ENCODE measurements at places on chromosomes 7 and 10.
A peak's percentile ranks its signal among the peaks of the same experiment; 100 is the strongest.

DNA sequence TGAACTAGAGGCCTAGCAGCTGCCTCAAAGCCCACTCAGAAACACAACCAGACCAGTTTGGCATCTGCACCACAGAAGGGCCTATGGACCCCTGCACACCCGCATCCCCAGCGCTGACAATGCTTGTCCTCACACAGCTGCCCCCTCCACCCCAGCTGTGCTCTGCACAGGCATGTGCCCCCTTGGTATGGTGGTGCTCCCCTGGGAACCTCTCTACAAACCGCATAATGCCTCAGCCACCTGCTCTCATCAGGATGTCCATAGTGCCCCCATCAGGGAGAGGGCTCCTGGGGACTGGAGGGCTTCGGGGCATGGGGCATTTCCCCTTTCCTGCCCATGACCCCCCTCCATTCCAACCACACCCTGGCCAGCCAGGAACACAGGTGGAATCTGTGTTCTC lies 347.5 kb downstream of the GRID1 start:
- no peak for DNase-seq

- DNase-seq, result no peak
Observed at GRCh38 chr10:71806704-71807556, 33.6 kb upstream of the VSIR start.

DNA sequence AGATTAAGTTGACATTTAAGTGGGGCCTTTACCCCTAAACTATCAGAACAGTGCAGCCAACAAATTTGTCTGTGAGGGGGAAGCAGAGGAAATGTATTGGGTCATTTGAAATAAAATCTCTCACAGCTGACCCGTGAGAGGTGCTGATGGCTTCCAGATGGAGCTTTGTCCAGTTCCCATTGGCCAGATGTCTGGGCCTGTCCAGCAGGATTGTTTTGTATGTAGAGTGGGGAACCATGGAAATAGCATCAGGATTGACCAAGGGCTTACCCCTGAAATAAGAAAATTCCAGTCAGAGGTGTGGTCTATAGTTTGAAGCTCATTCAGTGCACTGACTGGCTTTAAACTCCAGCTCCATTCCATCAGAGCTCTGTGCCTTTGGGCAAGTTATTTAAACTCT lies 50.6 kb downstream of the INHBA start:
- DNase-seq, result no peak

- no peak for DNase-seq
Observed at GRCh38 chr10:117775526-117775925, 233.0 kb downstream of the EMX2 start.

GRCh38 chr10:86979296-86979818 lies 11.1 kb downstream of the ADIRF start:
- no peak for DNase-seq

- DNase-seq, result no peak
Observed at GRCh38 chr10:101959346-101959916, 96.5 kb downstream of the ARMH3 start.

- DNase-seq, result no peak
Observed at GRCh38 chr7:137846549-137846826, 286 bp downstream of the DGKI start.

- no peak for DNase-seq
Observed at GRCh38 chr10:67839951-67840350, 2.0 kb upstream of the DNAJC12 start.

GRCh38 chr10:103458720-103459119 lies at the start of gene CALHM1:
Gene CALHM1 (minus strand): TSS chr10:103458900. CDS start chr10:103458751, 149 bp downstream.
- DNase-seq, result no peak

- no peak for DNase-seq
Observed at GRCh38 chr7:65239707-65240352, 133.8 kb upstream of the ZNF92 start.

GRCh38 chr10:115772606-115773005 lies 500.4 kb downstream of the GFRA1 start:
- no peak for DNase-seq

DNA sequence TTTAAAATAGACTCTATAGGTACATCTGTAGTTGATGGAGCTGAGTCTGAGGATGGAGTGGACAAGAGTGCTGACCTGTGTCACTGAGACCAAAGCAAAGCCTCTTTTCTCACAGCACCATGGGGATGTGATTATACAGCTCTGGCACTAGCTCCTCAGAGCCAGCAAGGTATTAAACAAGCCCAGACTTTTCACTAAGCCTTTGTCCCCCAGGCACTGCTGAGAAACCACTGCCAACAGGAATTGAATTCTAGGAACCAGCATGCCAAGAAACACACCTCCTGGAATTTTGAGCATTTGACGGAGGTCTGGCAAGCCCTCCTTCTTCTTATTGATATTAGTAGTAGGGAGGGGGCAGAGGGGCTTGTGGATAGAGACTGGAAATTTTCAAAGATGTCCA lies 147.0 kb downstream of the C1GALT1 start:
- no peak for DNase-seq

DNA sequence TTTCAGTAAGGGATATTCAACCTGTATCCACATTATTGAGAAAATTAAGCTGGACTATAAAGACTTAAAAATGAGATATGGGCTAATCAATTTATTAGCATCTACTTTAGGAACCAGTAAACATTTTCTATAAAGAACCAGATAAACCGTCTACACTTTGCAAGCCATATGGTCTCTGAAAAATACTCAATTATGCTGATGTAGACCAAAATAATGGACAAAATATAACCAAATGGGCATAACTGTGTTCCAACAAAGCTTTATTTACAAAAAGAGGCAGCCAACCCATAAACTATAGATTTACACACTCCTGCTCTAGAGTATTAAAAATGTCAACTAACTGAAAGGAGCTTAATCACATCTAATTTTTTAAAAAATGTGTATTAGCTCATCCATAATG lies 42.3 kb downstream of the TNPO3 start:
- no peak for DNase-seq

DNA sequence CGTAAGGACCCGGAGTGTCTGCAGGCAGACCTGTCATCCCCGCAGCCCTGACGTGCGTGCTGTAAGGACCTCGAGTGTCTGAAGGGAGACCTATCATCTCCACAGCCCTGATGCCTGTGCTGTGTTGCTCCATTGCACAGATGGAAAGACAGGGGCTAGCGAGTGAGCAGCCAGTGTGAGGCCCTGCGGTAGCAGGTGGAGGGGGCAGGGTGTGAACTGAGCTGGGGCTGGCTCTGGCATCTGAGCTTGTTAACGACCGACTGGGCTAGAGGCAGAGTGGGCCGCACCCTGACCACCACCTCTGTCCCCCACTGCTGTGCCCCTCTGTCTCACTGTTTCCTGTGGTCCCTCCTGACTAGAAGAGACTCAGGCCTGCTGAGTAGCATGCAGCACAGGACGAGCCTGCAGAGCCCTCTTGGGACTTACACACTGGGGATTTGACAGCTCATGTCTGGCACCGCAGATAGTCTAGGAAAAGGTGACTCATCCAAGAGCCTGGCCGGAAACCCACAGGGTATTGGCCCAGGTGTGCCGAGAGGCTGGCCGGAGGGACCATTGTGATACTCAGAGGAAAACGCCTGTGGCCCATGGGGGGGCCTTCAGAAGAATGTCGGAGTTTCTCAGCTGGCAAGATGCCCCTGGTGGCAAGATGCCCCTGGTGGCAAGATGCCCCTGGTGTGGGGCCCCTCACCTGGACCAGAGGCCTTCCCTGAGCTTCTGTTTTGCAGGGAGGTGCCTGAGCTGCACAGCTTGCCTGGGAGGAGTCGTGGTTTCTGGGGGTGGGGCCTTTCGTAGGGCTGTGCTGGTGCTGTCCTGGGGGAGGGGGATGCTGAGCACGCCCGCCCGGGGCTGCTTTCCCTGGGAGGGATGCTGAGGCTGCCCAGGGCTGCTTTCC lies 34.3 kb downstream of the INPP5A start:
- no peak for DNase-seq

GRCh38 chr7:82617156-82617555 lies 173.6 kb upstream of the CACNA2D1 start:
- DNase-seq, result no peak

GRCh38 chr10:126387041-126387921 lies 996 bp downstream of the ADAM12 start:
- DNase-seq, result peak; percentile 9

DNA sequence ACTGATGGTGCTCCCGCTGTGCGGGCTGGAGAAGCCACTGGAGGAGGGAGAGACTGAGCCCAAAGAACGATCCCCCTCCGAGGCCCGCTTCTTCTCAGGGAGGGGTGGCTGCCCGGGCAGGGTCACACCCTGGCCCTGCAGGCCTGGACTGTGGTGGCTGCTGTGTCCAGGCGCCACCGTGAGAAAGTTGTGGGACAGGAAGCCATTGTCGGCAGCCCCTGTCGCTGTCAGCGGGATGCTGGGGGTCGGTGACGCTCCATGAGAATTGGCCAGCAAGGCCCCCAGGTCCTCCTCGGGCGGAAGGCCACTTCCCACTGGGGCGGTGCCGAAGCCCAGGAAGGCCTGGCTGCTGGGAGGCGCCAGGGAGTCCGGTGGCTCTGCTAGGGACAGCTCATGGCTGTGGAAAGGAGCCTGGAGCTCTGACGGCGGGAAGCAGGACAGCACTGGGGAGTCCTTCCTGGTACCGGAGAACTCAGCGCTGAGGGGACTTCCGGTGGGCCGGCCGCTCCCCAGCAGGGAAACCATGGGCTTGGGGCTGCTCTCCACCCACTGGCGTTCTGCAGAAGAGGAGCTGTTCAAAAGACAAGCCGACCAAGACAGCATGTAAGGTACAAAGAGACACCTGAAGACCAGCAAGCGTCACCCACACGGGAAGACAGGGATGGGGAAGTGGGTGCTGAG lies 278.8 kb downstream of the TNS3 start:
- DNase-seq, result no peak

DNA sequence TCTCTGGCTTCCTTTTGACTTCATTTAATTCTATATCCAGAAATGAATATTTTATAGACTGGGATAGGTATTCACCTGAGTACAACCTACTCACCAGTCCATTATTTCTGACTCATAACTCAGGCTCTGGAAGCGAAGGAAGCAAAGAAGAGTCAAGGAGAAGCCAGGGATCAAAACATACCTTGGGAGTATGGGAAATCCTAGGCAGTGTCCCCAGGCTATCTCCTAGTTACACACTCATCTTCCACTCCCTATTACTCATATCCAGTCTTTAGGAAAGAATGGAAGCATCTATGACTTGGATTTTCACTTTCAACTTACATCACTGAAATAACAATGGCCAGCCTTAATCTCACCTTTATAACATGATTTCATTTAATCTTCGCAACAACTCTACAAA lies 40.9 kb upstream of the ELAPOR2 start:
- no peak for DNase-seq

- no peak for DNase-seq
Observed at GRCh38 chr7:128214463-128214862, 26.6 kb upstream of the LEP start.

GRCh38 chr7:36723951-36724664 lies at the start of gene AOAH:
Gene AOAH (minus strand): TSS chr7:36724494. CDS start chr7:36724148, 346 bp downstream.
- DNase-seq, result peak; percentile 33

GRCh38 chr7:14691597-14692203 lies 210.9 kb downstream of the DGKB start:
- peak; percentile 9 for DNase-seq

- DNase-seq, result peak; percentile 66
Observed at GRCh38 chr7:92641921-92642511, 51.8 kb upstream of the FAM133B start.

DNA sequence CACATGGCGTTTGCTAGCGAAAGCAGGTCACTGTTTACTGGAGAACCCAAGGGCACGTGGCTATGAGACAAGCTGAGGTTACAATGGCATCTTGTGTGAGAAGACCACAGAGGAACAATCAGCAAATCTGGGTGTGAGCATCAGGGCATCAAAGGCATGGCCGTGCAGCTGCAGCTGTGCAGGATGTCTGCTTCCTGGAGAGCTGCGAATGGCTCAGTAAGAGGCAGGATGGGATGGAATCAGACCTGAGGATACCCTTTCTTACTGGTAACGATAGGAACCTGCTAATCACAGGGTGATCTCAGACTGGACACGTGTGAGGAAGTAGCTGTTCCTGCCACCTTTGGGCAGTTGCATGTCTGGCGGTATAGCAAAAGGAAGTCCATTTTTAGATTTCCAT lies 119.5 kb downstream of the RNF216 start:
- DNase-seq, result no peak

- no peak for DNase-seq
Observed at GRCh38 chr10:123993534-123994416, 99.6 kb downstream of the CHST15 start.

DNA sequence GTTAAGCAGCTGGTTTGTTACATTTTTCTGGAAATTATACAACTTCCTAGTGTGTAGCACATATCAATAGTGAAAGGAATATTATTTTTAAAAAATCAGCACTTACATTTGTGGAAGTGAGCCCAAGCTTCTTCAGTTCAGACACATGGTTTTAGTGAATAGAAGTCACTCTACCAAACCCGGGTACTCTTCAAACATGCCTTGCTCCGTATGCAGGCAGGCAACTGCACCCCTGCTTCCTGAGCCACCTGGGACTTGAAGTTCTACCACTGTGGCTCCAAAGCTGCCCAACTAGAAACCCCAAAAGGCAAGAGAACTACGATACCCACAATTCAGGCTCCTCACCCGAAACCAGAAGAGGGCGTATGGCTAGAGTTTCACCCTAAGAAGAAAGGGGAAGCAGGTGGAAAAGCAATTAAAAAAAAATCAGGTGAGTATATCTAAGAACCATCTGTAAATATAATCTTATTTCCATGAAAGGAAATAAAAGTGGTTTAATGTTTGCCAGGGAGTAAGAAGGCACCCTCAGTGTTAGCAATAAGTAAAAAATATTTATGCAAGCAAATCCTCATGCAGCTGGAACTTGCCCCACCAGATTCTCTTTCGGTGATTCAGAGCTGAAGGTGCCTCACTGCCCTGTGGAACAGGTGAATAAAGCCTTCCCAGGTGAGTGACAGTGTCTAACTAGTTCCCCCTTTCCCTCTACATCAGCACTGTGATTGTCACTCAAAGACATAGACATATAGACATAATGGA lies at the start of gene MACC1:
MACC1 (minus strand) TSS at position 192 of the 756 bp plus-strand sequence. CDS start 55,522 bp downstream, outside the sequence.
- no peak for DNase-seq

DNA sequence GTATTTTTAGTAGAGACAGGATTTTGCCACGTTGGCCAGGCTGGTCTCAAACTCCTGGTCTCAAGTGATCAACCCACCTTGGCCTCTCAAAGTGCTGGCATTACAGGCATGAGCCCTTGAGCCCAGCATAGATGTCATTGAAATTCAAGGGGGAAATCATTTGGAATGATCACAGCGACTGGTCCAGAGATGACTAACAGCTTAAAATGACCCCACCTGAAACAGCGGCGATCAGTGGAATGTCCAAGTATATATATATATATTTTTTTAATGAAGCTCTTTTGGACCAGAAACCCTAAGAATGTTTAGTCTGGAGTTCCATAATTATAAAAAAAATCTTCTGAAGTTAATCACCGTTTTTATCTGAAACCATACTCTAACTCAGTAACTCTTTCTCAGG lies 12.5 kb upstream of the AKR1E2 start:
- no peak for DNase-seq

DNA sequence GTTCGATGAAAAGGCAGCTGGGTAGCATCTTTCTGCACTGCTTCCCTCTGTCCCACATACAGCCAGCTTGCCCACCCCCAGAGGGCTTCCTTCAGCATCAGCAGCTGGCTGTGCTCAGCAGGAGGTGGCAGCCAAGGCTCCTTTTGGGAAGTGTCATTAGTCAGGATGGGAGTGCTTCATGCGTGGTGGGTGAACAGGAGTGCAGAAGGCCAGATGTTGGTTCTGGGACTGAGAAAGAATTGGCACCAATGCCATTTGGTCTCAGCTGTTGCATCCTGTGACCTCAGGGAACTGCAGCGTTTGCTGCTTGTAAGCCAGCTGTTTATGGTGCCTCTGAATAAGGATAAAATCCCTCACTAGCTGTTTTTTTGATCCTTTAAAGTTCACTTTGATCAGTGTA lies 131.1 kb upstream of the SORCS3 start:
- no peak for DNase-seq

- DNase-seq, result no peak
Observed at GRCh38 chr7:2792235-2792634, 51.9 kb downstream of the GNA12 start.
